ENCODE measurements at places on chromosomes 16 and 17.

GRCh38 chr17:5869041-5869745 is 201.0 kb upstream of the WSCD1 start:
- DNase-seq, result no peak

- DNase-seq, result no peak
These were observed 397.7 kb upstream of the PMFBP1 start for GRCh38 chr16:72569677-72570076.

GRCh38 chr17:82461827-82462524 is 3.4 kb downstream of the NARF start:
- no peak for DNase-seq

DNA sequence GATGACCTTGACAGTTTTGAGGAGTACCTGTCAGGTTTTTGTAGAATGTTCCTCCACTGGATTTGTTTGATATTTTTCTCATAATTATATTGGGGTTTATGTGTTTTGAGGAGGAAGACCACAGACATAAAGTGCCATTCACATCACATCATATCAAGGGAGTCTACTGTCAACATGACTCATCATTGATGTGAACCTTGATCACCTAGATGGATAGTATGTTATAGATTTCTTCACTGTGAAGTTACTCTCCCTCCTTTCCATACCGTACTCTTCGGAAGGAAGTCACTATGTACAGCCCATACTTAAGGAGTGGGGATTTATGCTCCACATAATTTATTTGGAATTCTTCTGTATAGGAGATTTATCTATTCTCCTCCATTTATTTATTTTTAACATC is 23.2 kb downstream of the PRSS54 start:
- no peak for DNase-seq

DNA sequence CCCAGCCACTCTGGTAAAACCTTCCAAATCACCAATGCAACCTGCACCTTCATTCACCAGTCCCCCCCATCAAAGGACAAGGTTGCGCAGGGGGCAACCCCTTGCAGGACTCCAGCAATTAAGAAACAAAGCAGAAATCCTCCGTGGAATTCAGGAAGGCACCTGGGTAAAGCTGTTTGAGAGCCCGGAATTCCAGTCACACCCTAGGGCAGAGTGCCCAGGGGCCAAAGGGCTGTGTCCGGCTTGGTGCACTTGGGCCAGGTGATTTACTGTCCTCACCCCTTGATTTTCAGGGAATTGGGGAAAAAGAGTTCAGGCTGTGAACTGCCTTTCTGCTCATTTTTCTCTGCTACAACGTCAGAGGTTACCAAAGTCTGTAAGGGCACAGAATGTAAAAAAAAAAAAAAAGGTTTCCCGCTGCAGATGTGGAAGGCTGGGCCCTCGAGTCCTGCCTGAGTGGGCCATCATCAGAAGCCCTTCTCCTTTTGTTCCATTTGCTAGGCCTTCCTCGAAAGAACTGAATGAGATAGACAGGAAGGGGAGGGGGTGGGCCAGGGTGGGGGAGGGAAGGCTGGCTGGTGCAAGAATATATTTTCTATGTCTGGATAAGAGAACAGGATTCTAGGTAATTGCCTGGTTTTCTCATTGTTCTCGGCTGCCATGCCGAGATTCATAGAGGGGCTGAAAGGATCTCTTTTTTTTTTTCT is 266.5 kb upstream of the PSMD7 start:
- no peak for DNase-seq

- no peak for DNase-seq
These were observed 17.7 kb upstream of the MRPL38 start for GRCh38 chr17:75922173-75922961.

DNA sequence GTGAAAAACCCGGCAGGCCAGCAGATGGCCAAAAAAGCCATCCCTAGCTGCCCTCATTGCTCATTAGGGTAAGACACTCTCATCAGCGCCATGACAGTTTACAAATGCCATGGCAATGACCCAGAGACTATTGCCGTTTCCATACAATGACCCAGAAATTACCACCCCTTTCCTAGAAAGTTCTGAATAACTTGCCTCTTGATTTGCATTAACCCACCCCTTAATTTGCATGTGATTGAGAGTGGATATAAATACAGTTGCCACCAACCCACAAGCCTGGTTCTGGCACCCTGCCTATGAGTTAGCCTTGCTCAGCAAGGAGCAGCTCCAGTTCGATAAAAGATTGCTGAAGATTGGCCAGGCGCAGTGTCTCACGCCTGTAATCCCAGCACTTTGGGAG is 16.1 kb upstream of the C16orf54 start:
- DNase-seq, result no peak

DNA sequence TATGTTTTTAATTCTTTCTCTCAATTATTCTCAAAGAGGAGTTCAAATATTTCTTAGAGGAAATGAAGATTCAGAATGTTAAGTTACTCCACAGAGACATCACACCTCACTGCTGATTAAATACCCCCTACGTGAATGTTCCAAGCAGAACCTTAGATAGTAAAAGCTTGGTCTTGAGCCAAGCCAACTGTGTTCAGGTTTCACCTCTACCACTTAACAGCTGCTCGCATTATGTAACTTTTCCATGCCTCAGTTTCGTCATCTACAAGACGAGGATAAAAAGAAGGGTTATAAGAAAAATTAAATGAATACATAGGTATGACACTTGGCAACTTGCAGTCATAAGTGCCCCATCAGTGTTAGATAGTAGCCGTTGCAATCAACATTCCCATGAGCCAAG is 356.2 kb downstream of the RBFOX1 start:
- no peak for DNase-seq

DNA sequence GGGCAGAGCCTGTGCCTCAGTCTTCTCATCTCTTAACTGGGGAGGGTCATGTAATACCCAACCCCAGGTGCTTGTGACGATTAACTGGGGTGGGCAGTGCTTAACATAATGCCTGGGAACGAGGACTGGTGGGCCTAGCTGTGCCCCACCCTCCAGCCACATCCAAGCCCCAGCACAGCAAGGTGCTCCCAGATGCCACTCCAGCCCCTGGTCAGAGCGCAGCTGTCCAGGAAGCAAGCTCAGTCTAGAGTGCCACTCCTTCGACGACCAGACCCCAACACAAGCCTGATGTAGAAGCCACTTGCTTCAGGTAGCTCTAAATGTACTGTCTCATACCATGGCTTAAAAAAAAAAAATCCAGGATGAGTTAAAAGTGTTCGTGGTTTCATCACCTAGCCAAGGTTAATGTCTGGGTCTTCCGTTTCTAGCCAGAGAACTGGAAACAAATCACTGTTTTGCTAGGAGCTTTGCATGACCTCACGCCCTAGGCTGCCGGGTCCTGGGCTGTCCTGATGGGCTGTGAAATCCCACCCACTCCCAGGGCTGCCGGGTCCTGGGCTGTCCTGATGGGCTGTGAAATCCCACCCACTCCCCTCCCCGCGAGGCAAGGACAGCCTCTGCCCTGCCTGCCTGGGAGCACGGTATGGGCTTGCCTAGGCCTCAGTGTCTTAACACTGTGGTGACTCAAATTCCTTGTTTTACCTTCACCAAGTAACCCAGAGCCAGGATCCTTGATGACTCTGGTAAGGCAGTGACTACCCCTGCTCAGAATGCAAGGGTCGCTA is 7.7 kb downstream of the MIEF2 start:
- no peak for DNase-seq

GRCh38 chr17:21302711-21303425 is 18.4 kb downstream of the MAP2K3 start:
- no peak for DNase-seq

DNA sequence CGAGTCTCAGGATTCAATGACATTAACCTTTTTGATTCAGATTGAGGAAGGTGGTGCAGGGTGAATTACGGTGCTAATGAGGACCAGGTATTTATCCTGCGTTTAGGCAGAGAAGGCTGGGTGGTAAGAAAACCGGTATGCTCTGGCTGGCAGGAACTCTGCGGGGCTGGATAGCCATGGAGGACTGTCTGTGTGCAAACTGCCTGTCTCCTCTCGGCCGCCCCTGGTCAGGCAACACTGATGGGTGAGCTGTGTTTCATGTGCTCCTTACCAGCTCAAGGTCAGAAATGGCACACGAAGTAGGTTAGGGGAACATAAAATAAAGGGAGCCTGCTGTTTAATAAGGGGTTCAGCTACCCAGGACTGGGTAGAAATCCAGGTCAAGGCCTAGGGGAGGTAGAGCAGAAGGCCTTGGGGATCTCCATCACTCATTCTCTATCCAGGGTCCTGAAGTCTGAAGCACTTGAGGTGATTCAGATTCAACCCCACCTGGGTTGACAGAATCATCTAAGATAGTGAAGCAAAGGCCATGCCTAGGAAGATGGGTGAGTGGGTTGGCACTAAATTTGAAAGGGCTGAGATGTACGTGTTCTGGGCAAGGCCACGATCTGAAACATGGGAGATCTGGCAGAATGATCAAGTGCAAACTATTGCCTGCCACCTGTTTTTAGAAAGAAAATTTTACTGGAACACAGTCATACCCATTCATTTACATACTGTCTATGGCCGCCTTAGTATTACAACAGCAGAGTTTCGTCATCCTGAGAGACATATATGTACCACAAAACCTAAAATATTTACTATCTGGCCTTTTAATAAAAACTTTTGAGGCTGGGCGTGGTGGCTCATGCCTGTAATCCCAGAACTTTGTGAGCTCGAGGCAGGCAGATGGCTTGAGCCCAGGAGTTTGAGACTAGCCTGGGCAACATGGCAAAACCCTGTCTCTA is 292.5 kb downstream of the XYLT1 start:
- DNase-seq, result no peak

DNA sequence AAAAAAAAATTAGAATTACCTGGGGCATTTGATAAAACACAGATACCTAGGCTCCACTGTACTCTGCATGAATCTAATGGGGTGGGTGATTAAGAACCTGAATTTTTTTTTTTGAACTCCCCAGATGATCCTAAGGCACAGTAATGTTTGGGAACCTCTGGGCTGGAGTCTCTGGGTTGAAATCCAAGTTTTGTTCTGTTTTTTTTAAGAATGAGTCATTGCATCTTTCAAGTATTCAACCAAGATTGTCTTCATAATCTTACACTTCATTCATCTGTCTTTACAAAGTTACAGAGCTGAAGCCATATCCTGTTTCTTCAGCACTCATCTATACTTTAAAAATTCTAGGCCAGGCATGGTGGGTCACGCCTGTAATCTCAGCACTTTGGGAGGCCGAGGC is 52.6 kb downstream of the PIGL start:
- DNase-seq, result no peak

DNA sequence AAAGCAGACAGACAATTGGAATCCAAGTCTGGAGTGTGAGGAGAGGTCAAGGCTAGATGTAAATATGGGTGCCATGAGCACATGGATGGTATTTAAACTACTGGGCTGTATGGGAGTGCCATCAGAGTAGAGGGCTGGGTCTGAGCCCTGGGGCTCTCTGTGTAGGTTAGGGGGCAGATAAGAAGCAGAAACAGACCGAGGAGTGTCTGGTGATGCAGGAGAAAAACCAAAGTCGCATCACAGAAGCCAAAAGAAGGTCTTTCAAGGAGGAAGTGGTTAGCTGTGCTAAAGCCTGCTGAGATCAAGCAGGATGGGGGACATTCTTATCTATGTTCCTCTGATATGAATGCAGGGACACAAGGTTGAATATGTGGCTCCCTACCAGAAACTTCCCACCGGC is 1.9 kb downstream of the TSEN54 start:
- no peak for DNase-seq

DNA sequence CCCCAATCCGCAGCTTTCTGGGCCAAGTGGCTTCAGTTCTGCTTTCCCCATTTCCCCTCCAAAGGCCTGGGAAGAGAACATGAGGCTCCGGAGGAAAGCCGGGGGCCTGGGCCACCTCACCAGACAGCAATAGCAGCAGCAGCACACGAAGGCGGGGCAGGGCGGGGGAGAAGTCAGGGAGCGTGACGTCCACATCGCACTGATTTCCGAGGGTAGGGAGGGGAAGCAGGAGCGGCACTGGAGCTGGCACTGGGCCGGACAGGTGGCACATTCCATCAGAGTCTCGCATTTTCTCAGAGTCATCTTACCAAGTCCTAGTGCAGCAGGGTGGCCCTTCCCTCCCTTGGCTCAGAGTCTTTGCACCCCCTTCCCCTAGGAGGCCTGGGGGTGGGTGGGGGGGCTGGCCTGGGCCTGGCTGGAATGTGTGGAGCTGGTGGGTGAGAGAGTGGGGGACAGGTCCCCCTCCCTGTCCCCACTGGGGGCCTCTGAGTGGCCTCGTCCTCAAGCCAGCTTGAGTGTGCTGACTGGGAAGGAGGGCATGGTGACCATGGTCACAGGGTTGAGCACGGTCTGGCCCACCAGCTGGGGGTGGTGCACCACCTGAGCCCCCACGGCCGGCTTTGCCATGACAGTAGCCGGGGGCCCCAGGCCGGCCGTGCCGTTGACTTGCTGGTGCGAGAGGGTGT is 14.3 kb downstream of the MNT start:
- DNase-seq, result no peak

DNA sequence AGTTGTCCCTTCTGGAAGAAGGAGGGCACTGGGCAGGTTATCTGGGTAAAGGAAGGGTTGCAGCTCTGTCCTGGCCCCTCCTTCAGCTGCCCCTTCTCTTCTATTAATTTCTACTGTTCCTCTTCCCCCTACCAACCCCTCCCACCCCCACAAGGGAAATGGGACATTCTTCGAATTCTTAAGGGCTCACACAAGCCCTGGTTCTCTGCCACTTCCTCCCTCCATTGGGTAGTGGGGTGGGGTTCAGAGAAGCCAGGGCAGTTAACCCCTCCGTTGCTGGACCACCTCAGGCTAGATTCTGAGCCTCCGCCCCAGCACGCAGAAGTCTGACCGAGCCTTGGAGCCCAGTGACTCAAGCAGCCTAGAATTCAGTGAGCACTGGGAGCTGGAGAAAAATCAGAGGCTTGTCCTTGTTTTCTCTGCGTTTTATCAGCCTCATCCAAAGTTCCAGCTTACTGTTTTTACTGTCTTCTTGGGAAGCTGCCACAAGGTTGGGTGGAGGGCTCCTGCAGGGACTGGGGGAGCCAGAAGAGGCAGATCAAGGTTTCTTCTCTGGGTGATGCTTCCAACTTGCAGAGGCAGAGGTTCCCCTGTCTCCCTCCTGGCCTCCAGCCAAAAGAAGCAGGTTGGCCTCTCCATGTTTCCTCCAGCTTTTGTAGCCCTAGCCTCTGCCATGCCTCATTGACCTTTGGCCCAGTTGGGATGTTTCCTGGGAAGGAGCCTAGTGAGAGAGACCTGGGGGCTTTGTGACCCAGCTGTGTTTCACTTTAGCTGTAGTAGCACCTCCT is 10.2 kb downstream of the LASP1 start:
- no peak for DNase-seq

Data from stimulated activated CD4-positive, alpha-beta T cell treated with anti-CD3 and anti-CD28 coated beads, Interleukin-4, amount 100 ng/mL, for 4 hours (primary cell).